ENCODE measurements at places on chromosomes 7 and 10.

DNA sequence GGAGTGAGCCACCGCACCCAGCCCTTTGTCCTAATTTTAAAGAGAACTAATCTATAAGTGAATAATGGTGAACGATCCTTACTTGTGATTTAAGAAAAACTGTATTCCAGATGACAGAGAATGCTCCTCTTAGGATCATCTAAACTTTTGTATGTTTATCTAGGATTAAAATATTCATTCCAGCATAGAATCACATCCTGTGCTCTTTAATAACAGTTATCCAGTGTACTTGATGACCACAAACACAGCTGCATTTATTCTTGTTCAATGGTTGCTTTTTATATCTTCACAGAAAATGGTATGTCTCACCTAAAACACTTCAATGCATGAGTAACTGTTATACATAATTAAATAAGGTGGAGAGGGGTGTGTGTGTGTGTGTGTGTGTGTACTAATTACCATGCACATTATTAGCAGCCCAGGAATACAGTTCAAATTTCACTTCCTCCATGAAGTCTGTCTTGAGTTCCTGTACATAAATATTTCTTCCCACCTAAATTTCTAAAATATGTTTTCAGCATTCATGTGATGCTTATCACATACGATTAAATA lies 38.5 kb upstream of the SEMA3C start:
- DNase-seq: no peak

DNA sequence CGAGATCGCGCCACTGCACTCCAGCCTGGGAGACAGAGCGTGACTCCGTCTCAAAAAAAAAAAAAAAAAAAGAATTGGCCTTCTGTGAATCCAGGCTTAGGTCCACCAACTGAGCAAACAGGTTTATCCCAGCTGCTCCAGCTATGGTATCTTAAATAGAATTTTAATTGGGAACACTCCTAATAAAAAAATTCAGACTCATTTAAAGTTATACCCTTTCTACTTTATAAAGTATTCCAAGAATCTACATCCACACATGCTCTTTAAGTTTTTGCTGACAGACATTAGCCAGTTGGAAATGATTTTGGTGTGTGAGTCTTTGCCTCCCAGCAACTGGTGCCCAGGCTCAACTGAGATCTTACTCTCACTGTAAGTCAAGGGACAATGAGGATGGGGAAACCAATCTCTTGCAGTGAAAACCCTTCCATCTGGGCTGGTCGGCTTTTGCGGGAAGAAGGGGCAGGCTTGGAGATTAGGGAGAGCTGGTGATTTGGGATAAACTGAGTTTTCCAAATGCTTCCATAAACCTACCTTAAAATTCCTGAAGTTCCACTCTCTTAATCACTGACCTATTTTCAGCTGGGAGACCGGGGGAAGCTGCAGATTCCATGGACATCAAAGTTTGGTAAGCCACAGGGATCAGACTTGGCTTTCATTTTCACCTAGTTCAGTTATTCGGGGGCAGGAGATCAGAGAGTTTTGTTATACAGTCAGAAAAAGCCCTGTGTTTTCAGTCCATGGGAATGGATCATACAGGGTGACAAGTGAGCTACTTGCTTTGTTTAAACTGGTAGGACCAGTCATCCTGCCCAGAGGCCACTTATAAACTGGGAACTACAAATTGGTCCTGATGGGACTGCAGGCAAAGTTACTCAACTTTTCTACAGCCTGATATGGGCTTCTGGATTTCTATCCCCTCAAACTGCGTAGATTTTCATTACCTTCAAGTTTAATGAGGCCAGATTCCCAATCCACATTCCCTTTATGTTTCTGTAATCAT lies 89.3 kb upstream of the ZNF746 start:
- peak; percentile 20 for DNase-seq

GRCh38 chr10:62492012-62492869 lies 118.1 kb downstream of the ZNF365 start:
- DNase-seq: peak; percentile 39

- peak; percentile 9 for DNase-seq
Observed at GRCh38 chr7:17651341-17651740, 289.0 kb downstream of the SNX13 start.

- DNase-seq: no peak
Observed at GRCh38 chr7:1825897-1826741, 156.0 kb downstream of the ELFN1 start.

All from fibroblast of lung (primary cell).